ENCODE measurements at places on chromosomes 11 and 22.
A peak's percentile ranks its signal among the peaks of the same experiment; 100 is the strongest.

- DNase-seq, result no peak
Observed at GRCh38 chr11:117281159-117281558, 10.0 kb upstream of the BACE1-AS start.

GRCh38 chr11:122186439-122187080 lies 70.5 kb upstream of the BLID start:
- no peak for DNase-seq

DNA sequence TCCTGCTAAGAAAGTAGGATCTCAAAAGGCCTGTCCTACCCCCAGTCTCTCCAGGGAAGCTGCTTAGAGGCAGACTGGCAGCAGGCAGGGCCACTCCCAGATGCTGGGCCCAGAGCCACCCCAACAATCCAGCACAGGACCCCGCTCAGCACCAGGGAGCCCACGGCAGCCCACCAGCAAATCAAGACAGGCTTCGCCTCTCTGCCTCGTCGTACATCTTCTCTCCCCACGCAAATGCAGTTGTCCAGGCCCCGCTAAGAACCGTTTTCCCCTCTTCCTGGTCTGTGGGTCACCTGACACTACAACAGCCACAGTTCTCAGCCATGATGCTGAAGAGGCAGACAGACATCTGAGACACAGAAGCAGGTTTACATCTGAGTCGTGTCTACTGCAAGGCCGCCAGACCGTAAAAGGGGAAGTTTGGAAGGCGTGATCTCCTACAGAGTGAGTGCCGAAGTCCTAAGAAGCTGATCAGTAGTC lies 51.1 kb downstream of the IGSF9B start:
- no peak for DNase-seq

GRCh38 chr11:61529537-61530225 lies 21.1 kb downstream of the LRRC10B start:
- no peak for DNase-seq

GRCh38 chr22:22351366-22351765 lies 106.8 kb downstream of the VPREB1 start:
- no peak for DNase-seq

DNA sequence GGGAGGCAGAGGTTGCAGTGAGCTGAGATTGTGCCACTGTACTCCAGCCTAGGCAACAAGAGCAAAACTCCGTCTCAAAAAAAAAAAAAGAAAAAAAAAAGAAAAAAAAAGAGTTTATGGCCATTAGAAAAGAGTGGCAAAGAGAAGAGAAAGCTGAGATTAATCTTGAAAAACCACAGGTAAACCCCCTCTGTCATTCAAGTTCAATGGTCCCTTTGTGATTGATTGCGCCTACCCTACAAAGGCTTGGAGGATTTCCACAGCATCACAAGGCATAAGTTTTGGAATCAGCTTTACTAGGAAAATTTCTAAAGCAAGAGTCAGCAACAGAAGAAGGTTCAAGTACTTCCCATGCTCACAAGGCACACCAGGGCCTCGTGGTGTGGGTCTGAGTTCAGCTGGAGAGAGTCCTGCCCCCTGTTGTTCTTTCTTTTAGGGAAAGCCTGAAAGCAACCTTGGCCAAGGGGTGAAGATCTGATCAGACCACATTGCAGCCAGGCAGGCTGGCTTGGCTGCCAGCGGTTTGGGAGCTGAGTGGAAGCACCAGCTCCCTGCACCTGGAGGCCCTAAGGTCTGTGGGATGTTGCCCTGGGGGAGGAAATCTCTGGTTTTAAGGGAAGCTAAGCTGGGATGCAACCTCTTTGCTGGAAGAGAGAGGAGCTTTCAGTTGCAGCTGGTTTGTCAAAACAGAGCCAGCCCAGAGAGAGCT lies 41.8 kb downstream of the SLN start:
- no peak for DNase-seq

GRCh38 chr11:122559734-122560382 lies 95.7 kb upstream of the UBASH3B start:
- DNase-seq, result no peak

DNA sequence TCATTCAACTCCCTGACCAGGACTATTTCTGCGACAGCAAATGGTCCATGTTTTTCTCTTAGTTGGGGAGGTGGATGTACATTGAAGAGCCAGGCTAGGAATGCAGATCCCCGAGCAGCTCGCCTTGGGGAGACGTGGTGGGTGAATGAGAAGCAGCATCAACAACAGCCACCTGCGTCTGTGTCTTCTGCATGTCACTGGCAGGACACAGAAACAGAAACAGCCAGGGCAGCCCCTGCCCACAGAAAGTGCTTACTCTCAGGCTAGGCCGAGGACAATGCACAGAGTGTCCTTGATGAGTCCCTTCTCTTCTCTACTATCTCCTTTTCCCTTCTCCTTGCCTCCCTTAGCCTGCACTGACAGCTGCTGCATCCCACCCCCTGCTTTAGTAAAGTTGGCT lies 541.9 kb upstream of the CADM1 start:
- no peak for DNase-seq

GRCh38 chr11:57491371-57492061 lies 24.0 kb downstream of the SLC43A1 start:
- no peak for DNase-seq

- DNase-seq, result no peak
Observed at GRCh38 chr11:63747011-63747410, 21.6 kb downstream of the ZFTA start.

DNA sequence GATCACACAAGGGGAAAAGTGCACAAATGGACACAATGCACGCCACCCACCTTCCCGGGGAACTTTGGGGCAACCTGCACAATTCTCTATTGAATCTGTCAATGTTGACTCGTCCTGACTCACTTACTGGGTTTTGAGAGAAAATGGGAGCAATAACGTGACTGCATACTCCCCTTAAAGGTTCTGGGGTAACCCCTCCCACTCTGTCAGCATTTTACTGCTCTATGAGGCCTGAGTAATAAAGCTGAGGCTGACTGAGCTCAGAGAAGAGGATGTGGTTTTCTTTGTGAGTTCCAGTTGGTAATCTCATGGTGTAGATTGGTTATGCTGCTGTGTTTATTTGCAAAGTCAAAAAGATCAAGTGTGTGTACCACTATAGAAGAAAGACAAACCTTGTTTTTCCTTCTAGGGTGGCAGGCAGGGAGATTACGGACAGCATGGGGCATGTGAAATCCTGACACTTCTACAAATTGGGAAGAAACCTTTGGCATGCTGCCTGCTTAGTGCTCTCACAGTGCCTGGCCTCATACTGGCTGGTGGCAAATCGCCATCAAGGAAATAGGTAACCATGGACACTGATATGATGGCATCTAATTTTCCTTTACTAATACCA lies 16.1 kb upstream of the APOA1 start:
- no peak for DNase-seq

DNA sequence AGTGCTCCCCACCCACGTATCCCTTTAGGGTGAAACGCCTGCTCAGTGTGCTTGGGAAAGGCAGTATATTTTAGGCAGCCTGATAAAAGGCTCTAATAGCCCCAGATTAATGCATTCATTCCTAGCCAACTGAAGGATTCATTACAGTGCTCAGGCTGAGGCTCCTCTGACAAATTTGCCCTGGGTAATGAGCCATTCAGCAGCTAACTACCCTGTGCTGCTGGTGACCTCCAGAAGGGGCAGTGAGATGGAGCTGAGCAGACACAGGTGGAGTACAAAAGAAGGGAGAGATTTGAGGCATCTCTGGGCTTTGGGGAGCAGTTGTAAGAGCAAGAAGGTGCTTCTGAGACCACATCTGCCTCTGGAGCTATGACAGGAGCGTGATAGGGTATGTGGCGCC lies 817.0 kb downstream of the NTM start:
- DNase-seq, result no peak

DNA sequence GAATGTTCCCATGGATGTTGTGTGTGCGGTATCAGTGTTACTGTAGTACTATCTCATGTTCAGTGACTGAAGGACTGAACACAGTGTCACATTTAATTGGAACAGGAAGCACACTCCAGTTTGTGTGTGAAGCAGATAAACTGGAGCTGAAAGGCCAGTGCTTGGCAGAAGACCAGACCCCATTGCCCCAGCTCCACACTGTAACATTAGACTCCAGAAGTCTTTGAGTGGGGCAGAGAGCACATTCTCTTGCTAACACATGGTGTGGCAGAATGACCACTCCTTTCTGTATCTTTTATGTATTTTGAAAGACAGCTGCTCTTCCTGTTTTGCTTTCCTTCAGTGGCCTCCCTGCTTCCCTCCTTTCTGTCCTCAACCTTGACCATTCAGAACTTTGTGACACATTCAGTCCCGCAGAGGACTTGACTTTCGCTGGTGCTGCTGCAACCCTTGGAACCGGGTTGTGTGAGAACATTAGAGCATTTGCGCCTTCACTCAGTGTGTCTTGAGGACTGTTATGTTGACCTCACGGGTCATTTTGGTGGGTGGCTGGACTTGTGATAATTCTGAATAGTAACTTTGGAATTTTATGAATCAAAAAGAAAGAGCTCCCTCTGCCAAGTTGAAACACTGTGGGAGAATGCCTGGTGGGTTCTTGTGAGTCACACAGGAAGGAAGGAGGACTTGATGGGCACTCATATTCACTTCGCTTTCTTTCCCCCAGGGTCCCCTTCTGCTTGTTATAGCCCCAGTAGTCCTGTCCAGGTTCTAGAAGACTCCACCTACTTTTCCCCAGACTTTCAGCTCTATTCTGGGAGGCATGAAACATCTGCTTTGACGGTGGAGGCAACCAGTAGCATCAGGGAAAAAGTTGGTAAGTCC lies 26.4 kb downstream of the AMOTL1 start:
- DNase-seq, result no peak

- no peak for DNase-seq
Observed at GRCh38 chr22:47173535-47174021, 411.1 kb downstream of the TBC1D22A start.

DNA sequence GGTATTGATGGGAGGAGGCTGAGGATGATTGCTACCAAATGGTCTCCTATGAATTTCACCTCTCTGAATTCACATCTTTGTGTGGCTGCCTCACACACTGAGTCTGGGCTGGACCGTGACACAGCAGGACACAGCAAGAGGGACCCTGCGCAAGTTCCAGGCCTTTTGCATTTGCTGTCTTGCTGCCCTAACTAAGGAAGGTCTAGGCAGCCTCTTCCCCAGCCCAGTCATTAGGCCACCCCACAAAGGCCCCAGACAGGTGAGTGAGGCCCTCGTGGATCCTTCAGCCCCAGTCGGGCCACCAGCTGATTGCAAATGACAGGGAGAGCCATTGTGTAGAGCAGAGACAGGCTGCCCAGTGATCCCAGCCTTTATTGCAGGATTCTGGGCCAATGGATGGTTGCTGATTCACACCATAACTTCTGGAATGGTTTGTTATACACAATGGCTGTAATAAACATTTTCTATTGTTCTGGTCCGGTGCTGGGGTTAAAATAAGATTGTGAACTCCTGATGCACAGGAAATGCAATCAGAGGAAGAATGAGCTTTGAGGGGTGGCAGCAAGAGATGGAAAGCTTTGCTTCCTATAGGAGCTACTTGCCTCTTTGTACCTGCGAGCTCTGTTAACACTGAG lies 28.5 kb upstream of the CSNK2A3 start:
- DNase-seq, result peak; percentile 26

- DNase-seq, result no peak
Observed at GRCh38 chr11:87712802-87713202, 462.4 kb downstream of the RAB38 start.

DNA sequence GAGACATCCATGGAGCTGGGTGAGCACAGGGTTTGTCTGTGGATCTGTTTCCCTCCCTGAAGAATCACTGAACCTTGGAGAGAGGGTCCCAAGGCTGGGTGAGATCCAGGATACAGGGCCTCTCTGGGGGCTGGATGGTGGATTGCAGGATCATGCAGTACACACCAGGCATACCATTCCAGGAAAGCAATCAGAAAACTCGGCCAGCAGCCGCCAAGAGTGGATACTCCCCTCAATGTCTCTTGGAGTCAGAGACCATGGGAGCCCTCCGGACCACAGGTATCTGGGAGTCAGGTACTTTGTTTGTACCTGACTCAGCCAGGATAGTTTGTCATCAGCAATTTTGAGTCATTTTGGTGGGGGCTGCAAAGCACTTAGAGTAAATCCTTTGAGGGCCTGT lies 14.6 kb upstream of the SYT13 start:
- no peak for DNase-seq

DNA sequence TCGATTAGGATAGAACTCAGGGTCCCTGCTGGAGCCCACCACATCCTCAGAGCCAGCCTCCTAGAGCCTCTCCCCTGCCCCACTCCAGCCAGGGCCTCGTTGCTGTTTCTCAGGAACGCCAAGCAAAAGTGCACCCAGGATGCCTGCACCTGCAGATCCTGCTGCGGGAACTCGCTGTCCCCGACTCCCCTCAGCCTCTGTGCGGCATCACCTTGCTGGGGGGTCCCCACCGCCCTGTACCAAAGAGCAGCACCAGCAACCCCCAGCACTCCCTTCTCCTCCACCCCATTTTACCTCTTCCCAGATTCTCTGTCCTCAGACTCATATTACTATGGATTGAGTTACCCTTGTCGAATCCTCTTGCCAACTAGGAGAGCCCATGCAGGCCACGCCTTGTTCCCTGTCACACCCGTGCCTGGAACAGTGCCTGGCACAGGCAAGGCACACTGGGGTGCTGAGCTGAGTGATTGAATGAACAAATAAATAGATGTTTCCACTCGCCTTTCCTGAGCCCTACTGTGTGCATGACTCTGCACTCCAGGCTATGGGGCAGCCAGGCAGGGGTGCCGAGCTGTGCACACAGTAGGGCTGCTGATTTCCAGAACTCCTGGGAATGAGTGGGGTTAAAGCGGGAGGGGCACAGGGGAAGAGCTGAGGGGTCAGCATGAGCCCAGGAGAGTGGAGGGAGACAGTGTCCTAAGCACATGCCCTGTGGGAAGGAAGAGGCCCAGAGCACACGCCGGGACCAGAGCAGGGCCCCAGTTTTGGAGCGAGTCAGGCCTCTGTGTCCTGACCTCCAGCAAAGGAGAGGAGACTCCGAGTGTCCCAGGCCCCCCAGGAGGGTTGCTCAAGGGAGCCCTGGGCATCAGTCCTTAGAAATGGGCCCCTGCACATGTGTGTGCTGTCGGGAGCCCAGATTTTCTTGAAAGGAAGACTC lies 44.3 kb downstream of the LINC01488 start:
- DNase-seq, result no peak

DNA sequence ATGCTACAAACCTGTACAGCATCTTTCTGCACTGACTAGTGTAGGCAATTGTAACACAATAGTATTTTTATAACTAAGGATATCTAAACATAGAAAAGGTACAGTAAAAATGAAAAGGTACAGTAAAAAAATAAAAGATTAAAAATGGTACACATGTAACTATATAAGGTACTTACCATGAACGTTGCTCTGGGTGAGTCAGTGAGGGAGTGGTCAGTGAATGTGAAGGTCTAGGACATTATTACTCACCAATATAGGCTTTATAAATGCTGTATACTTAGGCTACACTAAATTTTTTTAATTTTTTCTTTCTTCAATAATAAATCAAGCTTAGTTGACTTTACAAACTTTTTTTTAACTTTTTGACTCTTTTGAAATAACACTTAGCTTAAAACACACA lies 59.9 kb downstream of the EIF3M start:
- no peak for DNase-seq

GRCh38 chr11:119295178-119295577 lies 21.8 kb downstream of the MCAM start:
- no peak for DNase-seq
